Thoracic aorta (tissue), 2 donors: ENCODE measurements at places on chromosomes 1 and 21.

DNA sequence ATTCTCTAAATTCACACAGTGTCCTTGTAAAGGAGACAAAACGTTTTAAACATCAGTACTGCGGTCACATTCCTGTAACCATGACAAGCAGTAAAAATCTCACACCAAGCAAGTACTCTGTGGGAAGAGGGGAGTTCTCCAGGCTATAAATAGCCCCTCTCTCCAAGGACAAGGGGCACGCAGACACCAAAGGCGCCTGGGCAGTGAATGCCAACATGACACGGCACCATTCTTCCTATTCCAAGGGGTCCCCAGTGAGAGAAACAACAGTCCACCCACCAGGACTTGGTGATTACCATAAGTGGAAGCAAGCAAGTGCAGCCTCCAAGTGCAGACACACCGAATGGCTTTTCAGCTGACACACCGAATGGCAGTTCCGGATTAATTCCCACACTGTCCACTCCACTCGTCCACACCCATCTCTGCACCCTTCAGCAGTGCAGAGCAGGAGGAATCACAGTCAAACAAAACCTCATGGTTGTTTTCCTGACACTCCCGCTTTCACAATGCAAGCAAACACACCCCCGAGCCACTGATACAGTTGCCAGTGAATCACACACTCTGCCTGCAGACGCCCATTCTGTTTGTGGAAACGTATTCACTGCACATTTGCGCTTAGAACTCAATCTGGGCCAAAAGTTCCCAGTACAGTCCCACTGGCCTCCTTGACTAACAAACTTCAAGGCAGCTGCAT, 1.8 kb downstream of the PTTG1IP start:
- no peaks in the 10 kb centered on the region for H3K36me3 ChIP-seq
- H3K4me1 ChIP-seq, result peaks cover 66% of the 10 kb centered on the region
- peak overlapping the region; percentile 92 for H3K27ac ChIP-seq
- no peaks in the 10 kb centered on the region for H3K27me3 ChIP-seq

DNA sequence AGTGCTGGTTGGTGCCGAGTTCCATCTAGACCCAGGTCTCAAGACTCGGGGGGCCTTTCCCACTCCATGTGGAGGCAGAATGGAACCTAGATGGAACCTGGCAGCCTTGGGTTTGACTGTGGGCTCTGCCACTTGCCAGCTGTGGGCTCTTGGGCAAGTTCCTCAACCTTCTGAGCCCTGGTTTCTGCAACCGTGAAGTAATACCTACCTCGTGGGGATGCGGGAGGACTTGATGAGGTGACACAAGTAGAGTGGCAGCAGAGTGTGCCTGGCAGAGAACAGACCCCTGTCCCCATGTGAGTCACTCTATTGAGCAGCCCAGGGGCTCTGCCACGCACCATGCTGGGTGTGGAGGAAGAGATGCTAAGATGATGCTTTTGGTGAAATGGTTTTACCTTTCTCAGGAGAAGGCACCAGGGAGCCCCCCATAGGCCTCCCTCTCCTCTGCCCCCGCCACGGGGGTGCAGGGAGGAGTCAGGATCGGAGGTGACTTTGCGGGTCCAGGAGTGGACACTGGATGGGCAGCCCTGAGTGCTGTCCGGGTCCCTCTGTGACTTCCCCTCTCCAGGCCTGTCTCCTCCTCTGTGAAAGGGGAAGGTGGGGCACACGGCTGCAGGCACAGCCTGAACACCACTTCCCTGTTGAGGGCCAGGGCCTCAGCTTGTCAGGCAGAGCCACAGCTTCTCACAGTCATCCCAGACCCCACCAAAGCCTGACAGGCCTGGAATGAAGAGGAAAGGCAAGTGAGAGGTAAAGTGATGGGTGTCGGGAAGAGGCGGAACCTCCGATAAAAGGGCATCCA, 36.7 kb upstream of the EDN2 start:
- no peak for DNase-seq
- no peak overlapping the region for H3K4me3 ChIP-seq
- H3K4me1 ChIP-seq, result peaks cover 9% of the 10 kb centered on the region
- no peaks in the 10 kb centered on the region for H3K36me3 ChIP-seq

DNA sequence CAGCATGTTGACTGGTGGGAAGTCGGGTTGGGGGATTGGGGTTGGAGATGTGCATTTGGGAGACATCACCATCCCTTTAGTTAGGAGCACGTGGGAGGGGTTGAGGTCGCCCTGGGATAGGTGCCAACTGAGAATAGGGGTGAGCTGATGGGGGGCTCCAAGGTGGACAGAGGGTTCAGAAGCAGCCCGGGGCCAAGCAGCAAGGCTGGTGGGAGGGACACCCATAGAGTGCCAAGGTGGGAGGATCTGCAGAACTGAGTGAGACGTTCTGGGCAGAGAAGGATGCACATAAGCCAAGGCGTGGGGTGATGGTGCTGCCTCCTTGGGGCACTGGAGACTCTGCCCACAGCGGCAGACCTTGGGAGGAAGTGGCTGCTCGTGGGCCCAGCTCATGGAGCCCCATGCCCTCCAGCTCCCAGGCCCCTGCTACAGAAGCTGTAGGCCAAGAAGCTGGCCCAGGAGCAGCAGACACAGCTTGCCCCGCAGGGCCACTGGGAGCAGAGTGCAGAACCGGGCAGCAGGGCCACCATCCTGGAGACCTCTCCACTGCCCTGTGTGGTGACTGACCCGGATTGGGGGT, 31.4 kb upstream of the PKP1 start:
- DNase-seq, result no peak
- H3K27me3 ChIP-seq, result no peaks in the 10 kb centered on the region
- no peak overlapping the region for H3K4me3 ChIP-seq

- no peaks in the 10 kb centered on the region for H3K4me1 ChIP-seq
- no peak overlapping the region for H3K4me3 ChIP-seq
- no peaks in the 10 kb centered on the region for H3K36me3 ChIP-seq
- no peak overlapping the region for H3K27ac ChIP-seq
- DNase-seq, result no peak
- no peaks in the 10 kb centered on the region for H3K27me3 ChIP-seq
Measured at GRCh38 chr1:206753141-206753540, 17.4 kb upstream of the IL19 start.

DNA sequence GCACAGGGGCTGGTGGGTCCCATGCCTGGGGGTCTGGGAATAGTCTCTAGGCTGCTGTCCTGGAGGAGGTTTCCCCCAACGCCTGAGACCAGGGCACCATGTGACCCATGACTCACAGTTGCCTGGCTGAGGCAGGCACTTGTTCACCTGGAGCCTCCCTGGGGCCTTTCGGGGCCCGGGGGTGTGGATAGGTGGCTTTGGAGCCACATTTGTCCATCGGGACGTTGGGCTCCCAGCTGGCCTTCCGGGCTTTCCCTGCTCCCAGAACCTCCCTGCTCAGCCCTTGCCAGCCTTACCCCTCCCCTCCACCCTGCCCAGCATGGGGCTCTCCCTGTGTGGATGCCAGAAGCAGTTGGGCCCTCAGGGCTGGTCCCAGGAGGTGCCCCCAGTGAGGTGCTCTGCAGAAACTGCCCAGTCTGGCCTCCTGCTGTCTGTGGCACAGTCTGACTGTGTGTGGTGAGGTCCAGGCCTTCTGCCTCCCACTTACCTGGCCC, 14.2 kb downstream of the COL6A1 start:
- H3K36me3 ChIP-seq, result peaks cover 74% of the 10 kb centered on the region
- no peaks in the 10 kb centered on the region for H3K27me3 ChIP-seq
- H3K27ac ChIP-seq, result peak overlapping the region; percentile 60
- no peaks in the 10 kb centered on the region for H3K4me1 ChIP-seq
- H3K4me3 ChIP-seq, result no peak overlapping the region
- DNase-seq, result peak; percentile 1

DNA sequence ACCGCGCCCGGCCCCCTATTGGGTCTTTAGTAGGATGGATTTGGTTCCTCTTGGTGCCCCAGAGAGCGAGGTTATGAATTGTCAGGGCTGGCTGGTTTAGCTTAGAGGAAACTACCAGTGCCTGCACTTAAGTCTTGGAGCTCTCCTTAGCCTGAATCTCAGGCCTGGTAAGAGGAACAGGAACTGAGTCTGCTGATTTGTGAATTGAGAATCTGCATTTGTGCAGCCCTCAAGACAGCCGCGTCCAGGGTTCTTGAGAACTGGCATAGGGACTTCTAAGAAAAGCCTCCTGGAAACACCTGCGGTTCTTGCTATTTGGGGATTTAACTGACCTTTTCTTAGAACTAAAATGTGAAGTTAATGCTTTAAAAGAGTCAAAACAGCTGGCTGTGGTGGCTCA, 1.7 kb downstream of the NECAP2 start:
- no peak for DNase-seq
- H3K27ac ChIP-seq, result no peak overlapping the region
- no peak overlapping the region for H3K4me3 ChIP-seq
- no peaks in the 10 kb centered on the region for H3K27me3 ChIP-seq

GRCh38 chr1:233704170-233704897, 90.4 kb downstream of the KCNK1 start:
- no peak overlapping the region for H3K4me3 ChIP-seq
- no peak for DNase-seq
- H3K4me1 ChIP-seq, result peaks cover 21% of the 10 kb centered on the region
- H3K27me3 ChIP-seq, result no peaks in the 10 kb centered on the region
- H3K27ac ChIP-seq, result no peak overlapping the region

DNA sequence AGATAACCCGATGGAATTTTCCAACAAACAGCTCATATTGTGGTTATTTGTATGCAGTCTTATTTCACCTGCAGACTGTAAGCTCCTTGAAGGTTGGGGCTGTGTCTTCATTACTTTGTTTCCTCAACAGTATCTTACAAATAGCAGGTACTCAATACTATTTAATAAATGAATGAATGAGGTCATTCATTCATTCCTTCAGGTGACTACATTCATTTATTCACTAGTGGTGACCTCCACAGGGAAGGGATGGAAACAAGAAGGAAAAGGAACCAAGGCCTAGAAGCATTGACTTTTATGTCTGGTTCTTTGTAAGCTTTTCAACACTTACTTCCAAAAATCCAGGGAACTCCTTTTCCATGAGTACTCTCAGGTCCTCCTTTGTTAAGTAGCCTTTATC, 7.9 kb downstream of the S100A10 start:
- no peak overlapping the region for H3K27ac ChIP-seq
- no peak overlapping the region for H3K4me3 ChIP-seq
- DNase-seq, result no peak

- H3K4me1 ChIP-seq, result peaks cover 10% of the 10 kb centered on the region
- H3K36me3 ChIP-seq, result no peaks in the 10 kb centered on the region
- peak overlapping the region; percentile 65 for H3K27ac ChIP-seq
- no peak overlapping the region for H3K4me3 ChIP-seq
Measured at GRCh38 chr21:41932191-41932575, 21.6 kb downstream of the C2CD2 start.

- peaks cover 8% of the 10 kb centered on the region for H3K4me1 ChIP-seq
- H3K27me3 ChIP-seq, result no peaks in the 10 kb centered on the region
- no peak for DNase-seq
- no peaks in the 10 kb centered on the region for H3K36me3 ChIP-seq
Measured at GRCh38 chr1:9542430-9542829, 3.2 kb downstream of the SLC25A33 start.

GRCh38 chr1:225349826-225350225, 78.0 kb downstream of the LBR start:
- no peaks in the 10 kb centered on the region for H3K4me1 ChIP-seq
- H3K36me3 ChIP-seq, result no peaks in the 10 kb centered on the region
- H3K27ac ChIP-seq, result no peak overlapping the region
- no peak overlapping the region for H3K4me3 ChIP-seq

DNA sequence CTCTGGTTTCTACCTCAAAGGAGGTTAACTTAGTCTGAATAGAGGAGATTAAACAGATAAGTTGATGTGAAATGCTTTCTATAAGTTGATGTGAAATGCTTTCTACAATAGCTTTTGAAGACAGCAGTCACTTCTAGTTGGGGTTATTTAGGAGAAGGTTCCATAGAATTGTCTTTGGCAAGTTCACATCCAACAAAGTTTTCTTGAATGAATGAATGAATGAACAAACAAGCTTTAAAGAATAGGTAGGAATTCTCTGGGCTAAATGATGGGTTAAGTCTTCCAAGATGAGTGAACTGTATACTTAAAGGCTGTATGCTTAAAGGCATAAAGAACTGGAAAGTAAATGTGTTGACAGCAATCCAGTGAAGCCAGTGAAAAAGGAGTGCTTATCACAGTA, 1.9 kb downstream of the CDC73 start:
- no peak for DNase-seq
- no peaks in the 10 kb centered on the region for H3K27me3 ChIP-seq
- H3K4me1 ChIP-seq, result peaks cover 40% of the 10 kb centered on the region
- H3K4me3 ChIP-seq, result peak overlapping the region; percentile 86
- H3K27ac ChIP-seq, result no peak overlapping the region

GRCh38 chr1:179447489-179447888, 81.7 kb downstream of the AXDND1 start:
- H3K27me3 ChIP-seq, result no peaks in the 10 kb centered on the region
- no peak overlapping the region for H3K4me3 ChIP-seq
- no peak for DNase-seq
- H3K27ac ChIP-seq, result no peak overlapping the region
- no peaks in the 10 kb centered on the region for H3K36me3 ChIP-seq

DNA sequence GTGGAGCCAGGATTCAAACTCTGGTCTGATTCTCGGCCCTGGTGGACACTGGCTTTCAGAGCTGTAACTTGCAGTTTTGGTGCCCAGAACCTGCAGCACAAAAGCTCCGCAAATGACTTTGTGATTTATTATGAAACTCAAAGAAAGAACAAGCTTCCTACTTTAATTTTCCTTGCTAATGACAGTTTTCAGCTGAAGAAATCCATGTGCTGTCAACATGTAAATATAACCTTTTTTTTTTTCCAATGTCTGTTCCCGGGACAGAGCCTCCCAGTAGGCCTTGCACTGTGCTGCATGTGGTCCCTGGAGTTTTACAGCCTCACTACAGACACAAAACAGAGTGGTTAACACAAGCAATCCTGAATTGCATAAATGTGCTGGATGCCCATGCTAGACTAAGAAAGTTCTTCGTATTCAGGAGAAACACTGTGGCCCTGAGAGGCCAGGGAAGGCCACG, 62.3 kb upstream of the ANGPTL1 start:
- no peak overlapping the region for H3K4me3 ChIP-seq
- peak overlapping the region; percentile 89 for H3K27ac ChIP-seq
- DNase-seq, result no peak
- H3K27me3 ChIP-seq, result no peaks in the 10 kb centered on the region

- H3K36me3 ChIP-seq, result no peaks in the 10 kb centered on the region
- H3K4me1 ChIP-seq, result peaks cover 8% of the 10 kb centered on the region
- DNase-seq, result peak; percentile 66
- H3K27ac ChIP-seq, result peak overlapping the region; percentile 98
- peak overlapping the region; percentile 93 for H3K4me3 ChIP-seq
Measured at GRCh38 chr1:93846206-93846991, 32.6 kb downstream of the DNTTIP2 start.

DNA sequence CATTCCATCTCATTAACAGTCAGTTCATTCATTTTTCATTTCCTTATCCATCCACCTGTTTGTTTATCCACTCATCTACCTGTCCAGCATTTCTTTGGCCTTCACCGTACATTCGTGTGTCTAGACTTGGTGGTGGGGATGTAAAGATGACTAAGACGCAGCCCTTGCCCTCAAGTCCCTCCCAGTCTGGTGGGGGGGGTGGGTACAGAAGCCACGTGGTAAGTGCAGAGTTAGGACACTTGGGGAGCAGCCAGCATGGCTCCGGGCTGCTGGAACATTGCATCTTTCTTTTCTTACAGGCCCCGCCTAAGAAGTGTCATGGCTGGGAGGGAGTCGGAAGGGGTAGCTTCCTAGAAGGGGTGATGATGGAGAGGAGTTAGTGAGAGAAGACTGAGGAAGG, 17.2 kb downstream of the KIF26B start:
- no peaks in the 10 kb centered on the region for H3K4me1 ChIP-seq
- no peak overlapping the region for H3K4me3 ChIP-seq
- no peak overlapping the region for H3K27ac ChIP-seq
- no peak for DNase-seq
- no peaks in the 10 kb centered on the region for H3K36me3 ChIP-seq

GRCh38 chr1:8382051-8382505, 64.2 kb downstream of the SLC45A1 start:
- no peaks in the 10 kb centered on the region for H3K36me3 ChIP-seq
- peaks cover 45% of the 10 kb centered on the region for H3K4me1 ChIP-seq
- H3K27ac ChIP-seq, result no peak overlapping the region
- H3K27me3 ChIP-seq, result no peaks in the 10 kb centered on the region
- DNase-seq, result no peak
